ENCODE measurements at places on chromosomes 2 and 18.

- DNase-seq, result no peak
These were observed 49.8 kb downstream of the CAB39 start for GRCh38 chr2:230762317-230762896.

DNA sequence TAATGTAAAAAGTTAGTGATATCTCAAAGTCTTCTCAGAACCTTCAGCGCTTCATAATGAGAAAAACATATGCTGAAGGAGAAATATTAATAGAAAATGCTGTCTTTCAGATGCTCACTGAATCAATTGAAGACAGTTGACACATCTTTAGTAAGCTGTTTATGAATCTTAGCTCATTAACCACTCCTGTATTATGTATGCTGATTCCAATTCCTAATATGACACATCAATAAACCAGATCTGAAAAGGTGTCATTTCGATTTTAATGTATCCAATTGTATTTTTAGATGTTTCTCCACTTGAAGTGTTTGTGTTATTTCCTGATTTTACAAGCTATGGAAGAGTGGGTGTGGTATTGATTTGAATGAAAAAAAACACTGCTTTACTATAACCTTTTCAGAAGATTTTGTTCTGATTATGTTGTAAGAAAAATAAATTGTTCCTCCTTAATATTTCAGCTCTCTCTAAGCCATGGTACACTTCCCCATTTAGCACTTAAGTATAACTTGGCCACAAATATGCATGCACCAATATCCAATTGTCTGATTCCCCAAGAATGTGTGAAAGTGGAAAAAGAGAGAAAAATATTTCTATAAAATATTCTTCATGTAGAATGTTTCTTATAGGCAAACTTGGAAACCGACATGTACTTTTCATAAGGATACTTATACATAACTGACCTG, 569.8 kb downstream of the ARHGAP15 start:
- DNase-seq, result no peak

DNA sequence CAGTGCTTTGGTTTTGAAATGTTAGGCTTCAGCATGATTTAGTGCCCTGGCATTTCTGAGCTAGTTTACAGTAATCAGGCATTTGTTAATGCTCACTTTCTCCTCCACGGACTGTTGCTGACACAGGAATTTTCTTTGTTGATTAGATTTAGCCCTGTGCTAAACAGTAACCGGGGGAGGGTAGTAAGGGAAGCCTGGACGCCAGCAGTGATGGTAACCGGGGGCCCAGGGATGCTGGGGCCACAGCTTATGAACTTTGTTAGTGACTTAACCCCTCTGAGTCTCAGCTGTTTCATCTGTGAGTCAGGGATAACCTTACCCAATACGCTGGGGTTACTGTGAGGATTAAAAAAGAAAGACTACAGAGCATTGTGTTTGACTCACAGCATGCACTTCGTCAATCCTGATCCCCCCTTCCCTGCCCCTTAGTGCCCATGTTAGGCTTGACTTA, 33.5 kb downstream of the KLHL29 start:
- DNase-seq, result peak; percentile 19

DNA sequence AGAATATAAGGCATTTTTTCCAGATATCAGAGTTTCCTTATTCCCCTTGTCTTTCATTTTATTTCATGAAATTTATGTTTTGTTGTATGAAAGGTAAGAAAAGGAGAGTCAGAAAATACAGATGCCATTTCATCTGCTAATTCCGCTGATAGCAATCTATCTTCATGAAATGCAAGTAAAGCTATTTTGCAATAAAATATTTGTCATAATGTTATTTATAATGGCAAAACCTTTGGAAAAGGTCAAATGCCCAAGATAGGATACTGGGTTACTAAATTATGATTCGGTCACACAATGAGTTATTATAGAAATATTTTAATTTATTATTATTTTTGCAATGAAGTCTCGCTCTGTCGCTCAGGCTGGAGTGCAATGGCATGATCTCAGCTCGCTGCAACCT, 124.2 kb downstream of the SPP2 start:
- no peak for DNase-seq

DNA sequence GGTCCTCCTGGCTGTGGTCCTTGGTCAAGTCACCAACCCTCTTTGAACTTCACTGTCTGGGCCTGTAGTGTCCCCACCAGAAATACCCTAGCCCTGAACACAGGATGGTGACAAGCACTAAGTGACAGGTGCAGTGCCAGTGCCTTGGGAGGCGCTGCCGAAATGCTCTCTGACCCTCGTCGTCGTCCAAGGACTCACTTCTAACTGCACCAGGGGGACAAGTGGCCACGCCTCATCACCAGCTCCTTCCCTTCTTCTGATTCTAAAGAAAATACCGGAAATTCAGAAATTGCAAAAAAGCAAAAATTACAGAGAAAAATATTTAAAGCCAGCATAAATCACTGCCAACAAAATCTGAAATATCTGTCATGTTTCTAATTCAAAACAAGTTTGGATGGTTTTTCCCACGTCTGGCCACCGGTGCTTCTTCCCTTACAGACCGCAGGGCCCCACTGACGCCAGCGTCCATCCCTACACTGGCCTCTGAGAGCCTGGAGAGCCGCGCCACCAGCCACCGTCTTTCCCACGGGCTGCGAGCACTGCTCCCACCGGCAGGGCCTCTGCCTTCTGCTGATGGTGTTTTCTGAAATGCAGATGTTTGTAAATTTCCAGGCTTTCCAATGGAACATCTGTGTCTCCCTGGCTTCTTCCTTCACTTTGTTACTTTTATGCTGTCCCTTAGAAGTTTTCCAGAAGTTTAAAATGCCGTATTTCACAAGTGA, 37.4 kb upstream of the GPC1 start:
- no peak for DNase-seq

DNA sequence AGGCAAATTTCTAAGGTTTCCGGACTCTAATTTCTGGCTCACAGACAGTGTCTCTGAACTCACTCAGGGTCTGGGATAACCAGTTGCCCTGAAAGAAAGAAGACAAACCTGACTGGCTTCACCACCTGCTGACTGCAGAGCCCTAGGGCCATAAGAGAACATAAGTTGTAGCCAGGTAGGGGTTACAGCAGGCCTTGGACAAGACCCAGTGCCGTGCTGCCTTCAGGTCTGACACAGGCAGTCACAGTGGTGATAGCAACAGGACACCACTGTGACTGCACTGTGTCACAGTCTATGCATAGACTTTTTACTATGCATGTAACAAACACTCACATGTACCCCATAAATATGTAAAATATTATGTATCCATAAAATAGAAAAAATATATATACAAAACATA, 508.5 kb downstream of the PID1 start:
- DNase-seq, result no peak

Measured in T1000 (cell line).